ENCODE measurements at places on chromosomes 5 and 9.

GRCh38 chr5:135319928-135320606, 79.0 kb downstream of the MACROH2A1 start:
- no peak for DNase-seq

DNA sequence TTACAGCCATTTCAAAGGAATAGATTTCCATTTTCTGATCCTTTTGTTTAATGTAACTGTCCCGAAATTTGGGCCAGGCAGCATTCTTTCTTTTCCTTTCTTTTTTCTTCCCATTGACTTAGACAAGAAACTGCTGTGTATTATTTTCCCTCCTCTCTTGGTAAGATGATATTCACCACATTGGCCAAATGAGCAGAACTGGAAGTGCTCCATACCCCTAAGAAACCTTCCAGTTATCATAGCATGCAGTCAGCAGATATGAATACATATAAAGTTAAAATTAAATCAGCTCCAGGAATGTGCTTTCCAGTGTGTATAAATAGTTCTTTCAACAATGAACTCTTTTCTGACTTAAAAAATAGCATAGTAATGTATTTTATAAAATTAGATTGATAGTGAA, 168.5 kb upstream of the GAS1 start:
- peak; percentile 57 for DNase-seq

GRCh38 chr9:115114546-115114945, 3.4 kb downstream of the TNC start:
- peak; percentile 57 for DNase-seq

DNA sequence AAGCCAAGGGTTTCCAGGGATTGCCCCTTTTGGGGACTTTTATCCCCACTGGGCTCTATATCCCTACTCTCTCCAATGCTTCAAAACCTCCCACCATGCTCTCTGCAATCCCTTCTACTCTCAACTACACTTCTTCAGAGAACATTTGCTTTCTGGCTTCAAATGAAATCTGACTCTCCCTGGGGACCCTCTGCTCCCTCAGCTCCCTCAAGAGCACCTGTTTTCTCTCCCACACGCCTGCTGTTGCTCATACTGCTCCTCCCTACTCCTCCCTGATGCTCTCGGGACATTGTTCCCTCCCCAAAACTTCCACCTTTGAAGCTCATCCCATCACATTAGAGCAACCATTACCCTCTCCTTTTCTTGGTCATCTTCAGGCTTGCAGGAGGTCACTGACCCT, 344.9 kb downstream of the CDK5RAP2 start:
- DNase-seq: no peak

GRCh38 chr5:113660706-113661250, 147.3 kb downstream of the YTHDC2 start:
- DNase-seq: peak; percentile 6

- no peak for DNase-seq
Observed at GRCh38 chr9:91392435-91392834, 30.7 kb upstream of the AUH start.

All from fibroblast of upper back skin (primary cell).